Panc1 (cell line): ENCODE measurements at places on chromosomes 1 and 21. TPM values are rescaled to one million over a fixed set of nuclear protein-coding genes. Genes with fewer than 3 reads are reported as not detected.

Gene TAL1
- total RNA-seq, result 0.05 TPM

Gene CASQ1
- not detected for total RNA-seq

- DNase-seq, result no peak
- no peak overlapping the region for H3K4me3 ChIP-seq
- H3K27me3 ChIP-seq, result no peaks in the 10 kb centered on the region; the same call in 1 of the 2 replicates
- H3K4me1 ChIP-seq, result no peaks in the 10 kb centered on the region
- no peak overlapping the region for H3K27ac ChIP-seq
Observed at GRCh38 chr1:208174200-208174599, 70.0 kb downstream of the PLXNA2 start.

GRCh38 chr1:188240772-188241406, 1412.1 kb downstream of the PLA2G4A start:
- DNase-seq, result no peak
- no peak overlapping the region for H3K27ac ChIP-seq
- peaks cover 3% of the 10 kb centered on the region; the same call in 1 of the 2 replicates for H3K4me1 ChIP-seq
- H3K4me3 ChIP-seq, result no peak overlapping the region
- no peaks in the 10 kb centered on the region for H3K27me3 ChIP-seq

DNA sequence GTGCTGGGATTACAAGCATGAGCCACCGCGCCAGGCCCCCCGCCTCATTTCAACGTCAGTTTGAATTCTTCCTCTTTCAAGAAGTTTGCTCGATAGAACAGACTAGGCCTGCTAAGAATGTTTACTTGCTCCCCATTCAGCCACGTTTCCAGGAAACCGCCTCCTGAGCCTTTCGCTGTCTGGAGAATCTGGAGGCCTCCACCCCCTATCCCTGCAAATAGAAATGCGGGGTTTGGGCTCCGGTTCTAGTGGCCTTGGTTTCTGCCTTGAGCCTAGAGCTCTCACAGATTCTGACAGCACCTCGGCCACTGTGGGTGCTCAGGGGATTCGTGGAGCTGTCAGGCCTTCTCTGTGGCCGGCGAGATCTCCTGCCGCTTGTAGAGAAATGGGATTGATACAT, 84.3 kb downstream of the UBIAD1 start:
- no peaks in the 10 kb centered on the region for H3K36me3 ChIP-seq
- no peak for DNase-seq
- H3K27me3 ChIP-seq, result no peaks in the 10 kb centered on the region
- no peak overlapping the region for H3K27ac ChIP-seq
- no peak overlapping the region for H3K4me3 ChIP-seq
- no peaks in the 10 kb centered on the region for H3K4me1 ChIP-seq
